Stimulated activated naive CD8-positive, alpha-beta T cell treated with anti-CD3 and anti-CD28 coated beads, Interleukin-15, amount 100 ng/mL, for 72 hours (primary cell): ENCODE measurements at places on chromosomes 13 and 19.

DNA sequence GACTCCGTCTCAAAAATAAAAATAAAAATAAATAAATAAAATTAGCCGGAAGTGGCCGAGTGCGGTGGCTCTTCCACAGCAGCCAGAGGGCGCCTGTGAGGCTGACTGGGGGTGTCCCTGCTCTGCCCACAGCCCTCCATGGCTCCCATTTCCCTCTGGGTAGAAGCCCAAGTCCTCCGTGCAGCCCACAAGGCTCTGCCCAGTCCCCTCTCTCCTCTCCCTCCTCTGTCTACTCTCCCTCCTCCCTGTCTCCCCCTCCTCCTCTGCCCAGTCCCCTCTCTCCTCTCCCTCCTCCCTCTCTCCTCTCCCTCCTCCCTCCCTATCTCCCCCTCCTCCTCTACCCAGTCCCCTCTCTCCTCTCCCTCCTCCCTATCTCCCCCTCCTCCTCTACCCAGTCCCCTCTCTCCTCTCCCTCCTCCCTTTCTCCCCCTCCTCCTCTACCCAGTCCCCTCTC, 20.4 kb downstream of the MISP start:
- DNase-seq, result peak; percentile 28

DNA sequence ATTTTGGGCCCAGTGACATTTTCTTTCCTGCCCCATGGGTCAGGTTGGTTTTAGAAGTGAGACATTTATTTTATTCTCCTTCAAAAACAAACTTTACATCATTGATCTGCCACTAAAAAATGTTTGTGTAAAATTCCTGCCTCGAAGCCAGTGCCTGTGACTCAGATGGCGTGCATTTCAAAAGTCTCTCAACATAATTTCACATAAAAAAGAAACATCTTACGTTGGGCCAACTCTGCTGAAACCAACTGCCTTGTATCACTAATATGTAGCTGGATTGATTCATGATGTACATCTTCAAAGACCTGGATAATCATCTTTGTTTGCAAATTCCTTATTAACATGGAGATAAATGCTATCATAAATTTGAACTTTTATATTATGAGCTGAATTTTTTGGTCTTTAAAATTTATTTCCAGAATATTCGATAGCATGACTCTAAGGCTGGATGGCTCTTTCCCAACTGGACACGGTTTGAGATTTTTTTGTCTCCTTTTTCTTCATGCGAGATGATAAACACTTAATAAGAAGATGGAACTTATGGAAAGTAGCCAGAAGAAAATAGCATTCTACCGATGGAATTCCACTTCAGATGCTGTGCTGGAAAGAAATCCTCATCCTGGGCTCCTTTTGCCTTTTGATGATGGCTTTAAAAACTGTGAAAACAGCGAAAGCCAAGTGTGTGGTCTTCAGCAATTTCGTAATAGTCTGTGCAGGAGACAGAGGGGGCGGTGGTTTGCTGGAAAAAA, 420.5 kb downstream of the FGF9 start:
- no peak for DNase-seq

DNA sequence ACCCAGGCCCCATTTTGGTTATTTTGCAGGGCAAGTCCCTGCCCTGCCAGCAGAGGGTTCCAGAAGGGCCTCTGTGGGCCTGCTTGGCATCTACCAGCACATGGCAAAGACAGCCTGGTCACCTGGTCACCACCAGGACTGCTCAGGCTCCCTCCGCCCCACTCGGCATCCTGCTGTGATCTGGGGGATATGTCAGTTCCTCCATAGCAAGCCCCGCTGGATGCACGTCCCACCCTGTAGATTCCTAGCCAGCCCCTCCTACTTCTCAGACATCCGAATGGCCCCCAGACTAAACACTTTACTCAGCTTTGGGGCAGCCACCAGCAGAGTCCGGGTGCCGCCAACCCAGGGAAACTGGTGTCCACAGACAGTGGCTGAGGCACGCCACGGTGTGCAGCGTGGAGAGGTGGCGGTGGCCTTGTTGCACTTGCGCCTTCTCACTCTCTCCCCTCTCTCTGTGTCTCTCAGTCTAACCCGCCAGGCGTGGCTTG, 31.8 kb upstream of the USE1 start:
- peak; percentile 44 for DNase-seq

- no peak for DNase-seq
Measured at GRCh38 chr19:12155324-12155860, 1.1 kb downstream of the ZNF625 start.

DNA sequence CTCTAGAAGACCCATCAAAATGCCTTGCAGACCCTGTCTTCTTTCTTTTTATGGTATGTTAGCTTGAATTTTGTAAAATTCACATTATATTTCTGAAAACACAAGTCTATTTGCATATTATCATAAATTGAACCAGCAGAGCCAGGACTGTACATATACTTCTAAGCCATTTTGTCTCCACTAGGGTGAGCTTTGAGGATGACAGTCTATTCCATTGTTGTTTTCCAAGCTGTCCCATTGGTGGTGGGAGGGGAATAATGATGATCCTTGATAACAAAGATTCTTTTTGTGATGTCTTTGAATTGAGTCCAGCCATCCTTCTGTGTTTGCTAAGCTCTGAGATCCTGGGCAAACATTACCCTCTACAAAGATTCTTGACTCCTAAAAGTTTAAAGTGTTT, 359.3 kb upstream of the PCDH20 start:
- DNase-seq, result no peak

GRCh38 chr19:13689085-13689484, 75.2 kb upstream of the MRI1 start:
- no peak for DNase-seq

DNA sequence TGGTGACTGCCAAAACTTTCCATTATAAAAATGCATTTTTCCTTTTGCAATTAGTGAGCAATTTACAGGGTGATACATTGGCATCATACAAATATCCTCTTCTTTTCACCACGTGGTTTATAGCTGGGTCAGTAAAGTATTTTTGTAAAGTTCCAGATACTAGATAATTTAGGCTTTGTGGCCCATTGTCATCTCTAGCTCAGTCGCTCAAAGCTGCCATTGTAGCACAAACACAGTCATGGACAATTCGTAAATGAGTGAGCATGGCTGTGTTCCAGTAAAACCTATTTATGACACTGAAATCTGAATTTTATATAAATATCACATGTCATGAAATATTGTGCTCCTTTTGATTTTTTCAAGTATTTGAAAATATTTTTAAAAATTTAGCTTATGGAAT, 162.9 kb downstream of the USP12 start:
- DNase-seq, result no peak

- DNase-seq, result no peak
Measured at GRCh38 chr13:34025746-34026145, 207.8 kb downstream of the RFC3 start.

GRCh38 chr13:19955873-19956559, 2.5 kb upstream of the ZMYM2 start:
- DNase-seq, result no peak

DNA sequence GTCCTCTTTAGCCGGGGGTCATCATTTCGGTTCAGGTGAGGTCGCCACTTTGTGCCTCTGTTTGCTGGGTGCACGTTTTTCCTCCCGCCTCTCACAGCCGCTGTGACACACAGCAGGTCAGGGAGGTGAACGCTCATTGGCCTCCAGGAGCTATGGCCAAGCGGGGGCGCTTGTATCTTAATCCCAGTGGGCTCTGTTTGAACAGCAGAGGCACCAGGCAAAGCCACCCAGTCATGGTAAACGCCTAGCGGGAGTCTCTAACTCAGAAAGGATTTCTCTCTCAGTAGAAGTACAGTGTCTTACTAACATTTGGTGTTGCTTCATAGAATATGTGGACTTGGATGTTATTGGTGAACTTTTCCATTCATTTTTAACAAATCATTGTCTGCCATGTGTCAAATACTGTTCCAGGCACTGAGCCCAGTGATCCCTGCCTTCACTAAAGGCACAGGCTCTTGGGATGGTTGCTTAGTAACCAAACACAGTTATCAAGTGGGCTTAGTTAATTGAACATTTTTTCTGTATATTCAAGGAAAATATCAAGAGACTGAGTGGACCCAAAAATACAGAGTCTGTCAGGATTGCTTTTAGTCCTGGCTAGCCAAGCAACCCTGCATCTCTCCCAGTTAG, 186.7 kb downstream of the STK24 start:
- no peak for DNase-seq

DNA sequence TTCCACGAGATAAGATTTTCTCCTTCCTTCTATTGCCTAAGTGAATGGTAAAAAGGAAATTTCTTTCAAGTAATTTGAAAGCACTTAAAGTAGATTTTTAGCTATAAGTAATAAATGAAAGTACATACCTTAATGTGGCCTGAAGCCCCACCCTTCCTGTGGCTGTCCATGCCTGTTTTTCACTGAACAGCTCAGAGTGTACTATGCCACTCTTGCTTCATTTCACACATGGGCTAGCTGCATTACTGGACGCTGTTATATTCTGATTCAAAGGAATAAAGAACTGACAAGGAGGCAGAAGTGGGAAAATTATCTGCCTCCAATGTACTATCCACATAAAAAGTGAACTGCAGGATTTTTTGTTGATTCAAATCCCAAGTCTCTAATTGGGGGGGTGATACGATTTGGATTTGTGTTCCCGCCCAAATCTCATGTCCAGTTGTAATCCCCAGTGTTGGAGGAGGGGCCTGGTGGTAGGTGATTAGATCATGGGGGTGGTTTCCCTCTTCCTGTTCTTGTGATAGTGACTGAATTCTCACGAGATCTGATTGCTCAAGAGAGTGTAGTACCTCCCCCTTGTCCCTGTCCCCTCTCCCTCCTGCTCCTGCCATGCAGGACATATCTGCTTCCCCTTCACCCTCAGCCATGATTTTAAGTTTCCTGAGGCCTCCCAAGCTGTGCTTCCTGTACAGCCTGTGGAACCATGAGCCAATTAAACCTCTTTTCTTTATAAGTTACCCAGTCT, 154.7 kb upstream of the SGCG start:
- no peak for DNase-seq

GRCh38 chr13:20475927-20476691, 49.5 kb downstream of the CRYL1 start:
- DNase-seq, result peak; percentile 63
